ENCODE measurements at places on chromosomes 3 and 15. TPM values are rescaled to one million over a fixed set of nuclear protein-coding genes. Genes with fewer than 3 reads are reported as not detected.

- no peak for DNase-seq
Measured at GRCh38 chr3:129746629-129747028, 140.2 kb upstream of the PLXND1 start.

Gene TUSC7
- total RNA-seq = not detected

Gene PLS1
- total RNA-seq = 22.8 TPM

DNA sequence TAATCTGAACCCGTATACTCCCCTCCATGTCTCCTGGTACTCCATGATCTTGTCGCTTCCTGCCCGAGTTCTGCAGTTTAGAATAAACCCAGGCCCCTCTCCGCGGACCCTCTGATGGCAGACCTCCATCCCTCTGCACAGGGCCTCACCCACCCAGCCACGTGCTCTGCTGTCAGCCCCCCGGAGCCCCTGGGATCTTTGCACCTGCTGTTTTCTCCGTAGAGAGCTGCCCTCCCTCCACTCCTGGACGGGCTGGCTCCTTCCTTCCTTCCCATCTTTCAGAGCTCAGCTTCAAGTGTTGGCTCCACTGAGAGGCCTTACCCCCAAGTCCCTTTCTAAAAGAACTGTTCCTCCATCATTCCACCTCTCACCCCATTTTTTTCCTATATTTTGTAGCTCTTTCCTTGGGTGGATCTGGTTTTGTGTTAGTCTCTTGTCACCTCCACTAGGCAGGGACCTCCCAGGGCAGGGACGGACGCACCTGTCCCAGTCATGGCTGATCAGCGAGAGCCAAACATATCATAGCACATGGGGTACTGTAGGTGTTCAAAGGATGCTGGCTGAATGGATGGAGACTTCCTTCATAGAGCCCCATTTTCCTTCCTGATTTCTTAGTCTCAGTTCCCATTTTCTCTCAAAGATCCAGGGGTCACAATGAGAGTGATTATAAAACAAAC, 106.6 kb downstream of the VGLL4 start:
- no peak for DNase-seq

- DNase-seq = peak; percentile 85
Measured at GRCh38 chr3:33131331-33132018, 17.7 kb downstream of the CRTAP start.

Gene ITGB5
- 109 TPM for total RNA-seq

DNA sequence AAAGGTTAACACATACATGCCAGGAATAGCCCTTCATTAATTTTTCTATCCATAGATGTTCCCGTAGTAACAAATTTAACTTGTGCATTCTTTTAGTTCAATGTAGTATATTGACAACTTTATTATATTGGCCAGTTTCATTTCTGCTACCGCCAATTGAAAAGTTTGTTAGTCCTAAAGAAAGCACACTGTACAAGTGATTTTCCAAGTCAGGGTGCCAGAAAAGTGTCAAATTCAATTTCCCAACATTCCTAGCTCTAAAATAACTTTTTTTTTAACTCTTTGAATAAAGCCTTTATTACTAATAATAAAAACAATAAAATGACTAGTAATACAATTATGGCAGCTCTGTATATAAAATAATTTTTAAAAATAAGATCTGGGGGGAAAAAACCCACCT, 68.9 kb downstream of the IMPG2 start:
- no peak for DNase-seq

DNA sequence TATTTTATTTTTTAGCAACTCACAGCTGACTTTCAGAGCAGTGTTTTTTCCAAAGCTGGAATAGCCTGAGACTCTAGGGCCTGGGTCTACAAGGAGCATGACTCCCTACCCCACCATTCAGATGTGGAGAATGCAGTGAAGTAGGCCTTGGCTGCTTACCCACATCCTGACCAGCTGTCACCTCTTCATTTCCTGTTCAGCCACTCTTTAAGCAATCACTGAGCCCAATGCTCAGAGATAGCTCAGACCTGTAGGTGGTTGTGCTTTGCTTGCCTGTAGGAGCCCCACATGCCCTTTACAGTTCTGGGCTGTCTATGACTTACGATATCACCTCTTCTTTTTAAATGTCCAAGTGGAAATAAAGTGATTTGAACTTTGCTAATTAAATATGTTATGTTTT, 148.1 kb downstream of the NEK11 start:
- DNase-seq = no peak

- no peak for DNase-seq
Measured at GRCh38 chr3:179410331-179410730, 40.9 kb downstream of the GNB4 start.

GRCh38 chr3:38490281-38491030, 5.7 kb upstream of the EXOG start:
- no peak for DNase-seq

DNA sequence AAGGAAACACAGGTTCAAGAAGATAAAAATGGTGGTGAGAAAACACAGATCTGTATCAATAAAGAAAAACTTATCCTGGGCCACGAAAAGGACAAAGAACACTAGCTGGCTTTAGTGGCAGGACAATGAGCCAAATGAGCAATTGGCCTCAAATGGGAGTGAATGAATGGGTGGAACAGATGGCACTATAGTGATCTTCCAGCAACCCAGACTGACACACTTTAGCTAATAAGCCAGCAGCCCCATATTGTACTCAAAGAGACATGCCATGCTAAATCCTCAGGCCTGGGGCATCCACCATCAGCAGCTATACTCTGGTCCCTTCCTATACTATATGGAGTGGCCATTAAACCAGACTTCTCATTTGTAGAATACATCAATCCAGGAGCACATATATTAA, 60.0 kb upstream of the GADL1 start:
- no peak for DNase-seq

GRCh38 chr3:107660306-107660976, 137.7 kb downstream of the BBX start:
- peak; percentile 57 for DNase-seq

- peak; percentile 21 for DNase-seq
Measured at GRCh38 chr3:77190374-77190773, 150.5 kb downstream of the ROBO2 start.

DNA sequence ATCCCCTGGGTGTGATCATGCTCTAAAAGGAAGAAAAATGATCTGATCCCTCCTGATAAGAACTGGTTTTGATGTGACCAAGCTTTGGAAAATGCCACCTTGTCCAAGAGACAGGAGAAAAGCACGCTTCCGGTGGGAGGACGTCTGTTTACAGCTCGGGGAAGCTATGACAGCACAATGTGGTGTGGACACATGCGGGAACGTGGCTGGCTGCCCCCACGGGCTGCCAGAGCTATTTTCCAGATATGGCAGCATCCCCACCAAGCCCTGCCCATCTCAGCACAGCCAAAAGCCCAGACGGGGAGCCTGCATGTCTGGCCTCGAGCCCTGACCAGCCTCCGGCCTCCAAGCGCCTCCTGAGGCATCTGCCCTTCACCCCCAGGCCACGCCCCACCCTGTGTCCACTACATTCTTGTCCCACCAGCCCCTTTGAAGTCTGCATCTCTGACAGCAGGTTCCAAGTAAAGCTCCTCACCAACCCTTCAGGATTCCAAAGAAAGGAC, 63.2 kb upstream of the HRH1 start:
- DNase-seq = no peak

Gene TRIM71
- total RNA-seq = 14.5 TPM

Gene ADGRG7
- 34.1 TPM for total RNA-seq

- no peak for DNase-seq
Measured at GRCh38 chr3:100407977-100408532, 6.7 kb downstream of the LNP1 start.

DNA sequence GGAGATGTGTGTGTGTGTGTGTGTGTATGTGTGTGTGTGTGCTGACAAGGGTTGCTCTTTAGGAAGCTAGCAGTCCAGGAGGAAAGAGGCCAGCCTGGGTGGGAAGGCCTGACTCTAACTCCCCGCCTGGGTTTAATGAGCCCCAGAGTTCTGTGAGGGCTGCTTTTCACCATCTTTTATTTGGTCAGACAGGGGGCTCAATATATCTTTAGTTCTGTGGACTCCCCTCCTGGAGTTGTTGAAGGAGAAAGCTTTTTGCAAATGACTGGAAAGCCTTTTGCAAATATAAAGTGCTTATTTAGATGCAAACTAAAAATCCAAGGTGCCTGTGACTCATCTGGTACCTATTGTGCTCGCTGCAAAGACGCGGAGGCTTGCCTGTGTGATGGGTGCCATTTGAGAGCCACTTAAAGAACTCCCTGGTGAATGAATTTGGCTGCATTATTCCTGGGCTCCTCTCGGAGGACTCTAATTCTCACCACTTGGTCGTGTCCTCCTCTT, 24.5 kb downstream of the DRD3 start:
- no peak for DNase-seq

DNA sequence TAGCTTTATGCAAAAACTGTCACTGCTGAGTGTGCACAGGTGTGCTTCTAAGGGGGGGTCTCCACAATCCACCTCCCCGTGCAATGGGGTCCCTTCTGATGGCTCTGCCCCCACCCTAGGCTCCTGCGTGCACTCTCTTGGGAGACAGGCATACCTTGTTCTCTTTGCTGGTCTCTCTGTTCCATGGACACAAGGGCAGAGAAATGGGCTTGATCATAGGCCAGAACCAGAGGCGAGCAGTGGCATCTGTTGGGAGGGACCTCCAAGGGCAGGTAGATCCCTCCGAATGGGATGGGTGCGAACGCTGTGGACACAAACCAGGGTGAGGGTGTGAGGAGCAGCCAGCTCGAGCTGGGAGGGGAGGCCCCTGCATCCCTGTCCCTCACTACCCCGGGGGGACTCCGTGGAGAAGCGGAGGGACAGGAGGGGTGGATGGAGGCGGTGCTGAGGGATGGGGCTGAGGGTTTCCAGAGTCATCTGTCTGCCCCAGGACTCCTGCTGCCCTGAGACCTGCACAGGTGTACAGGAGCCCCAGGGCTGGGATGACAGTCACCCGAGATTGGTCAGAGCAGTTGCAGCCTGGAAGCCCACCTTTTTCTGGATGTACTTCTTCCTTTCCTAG, 175.0 kb downstream of the KLF13 start:
- no peak for DNase-seq

DNA sequence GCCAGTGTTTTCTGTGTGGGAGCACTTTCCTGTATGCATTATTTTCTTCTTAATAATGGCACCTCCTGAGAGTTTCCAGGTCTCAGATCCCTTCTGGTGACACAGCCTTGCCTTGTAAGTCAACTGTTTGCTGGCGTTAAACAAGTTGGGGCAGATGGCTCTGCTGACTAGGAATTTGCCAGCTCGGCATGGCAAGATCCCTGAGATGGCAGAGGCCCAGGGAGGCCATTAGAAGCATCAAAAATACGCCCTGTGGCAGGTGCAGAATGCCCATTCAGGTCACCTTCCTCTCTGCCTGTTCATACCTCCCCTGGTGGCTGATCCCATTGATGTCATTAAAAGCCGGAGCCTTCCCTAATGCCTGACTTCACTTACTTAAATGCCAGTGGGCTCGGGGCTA, 320.9 kb upstream of the CTDSPL start:
- no peak for DNase-seq

DNA sequence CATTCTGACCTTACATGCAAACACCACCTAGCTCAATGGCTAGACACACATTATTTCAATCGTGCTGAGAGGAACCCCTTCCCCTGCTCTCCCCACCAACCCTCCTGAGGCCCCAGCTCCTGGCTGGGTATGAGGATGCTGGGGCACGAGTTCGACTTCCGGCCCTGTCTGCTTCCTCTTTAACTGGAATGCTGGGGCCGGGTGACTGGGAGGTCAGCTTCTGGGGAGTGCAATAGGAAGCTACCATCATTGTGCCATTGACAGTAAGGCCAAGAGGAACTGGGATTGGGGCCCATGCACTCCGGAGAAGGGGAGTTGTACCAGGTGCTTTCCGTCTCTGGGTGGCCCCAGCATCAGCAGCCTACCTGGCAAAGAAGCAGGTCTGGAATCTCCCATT, 15.6 kb upstream of the TLE3 start:
- no peak for DNase-seq

DNA sequence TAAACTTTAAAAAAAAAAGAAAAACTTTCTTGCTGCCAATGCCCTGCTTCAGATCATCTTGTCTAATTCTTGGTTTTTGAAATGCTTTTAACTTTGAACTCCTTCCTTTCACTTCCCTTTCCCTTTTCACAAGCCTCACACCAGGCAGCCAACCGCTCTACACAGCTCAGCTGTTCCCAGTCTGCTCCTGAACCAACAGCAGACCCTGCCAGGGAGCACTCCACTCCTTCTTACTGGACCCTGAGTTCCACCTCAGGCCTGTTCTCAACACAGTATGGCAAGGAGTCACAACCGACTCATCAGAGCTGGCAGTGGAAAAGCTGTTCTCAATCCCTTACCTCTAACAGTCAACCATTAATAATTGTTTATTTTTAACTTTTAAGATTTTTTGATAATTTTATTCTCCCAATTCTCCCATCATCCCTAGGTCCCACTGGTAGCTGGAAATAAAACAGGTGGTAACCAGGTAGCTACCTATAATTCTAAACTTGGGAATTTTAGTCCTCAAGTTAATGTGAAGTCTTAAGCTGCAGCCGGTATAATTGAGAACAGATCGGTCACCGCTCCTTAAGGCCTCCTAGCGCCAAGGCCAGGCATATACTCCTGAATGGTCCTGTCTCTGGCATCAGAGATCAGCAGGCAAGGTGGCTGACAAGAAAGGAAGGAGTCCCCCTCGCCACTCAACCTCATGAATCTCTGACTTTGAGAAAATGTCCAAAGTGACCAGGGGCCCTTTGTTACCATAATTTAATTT, 43.9 kb downstream of the BOC start:
- no peak for DNase-seq

DNA sequence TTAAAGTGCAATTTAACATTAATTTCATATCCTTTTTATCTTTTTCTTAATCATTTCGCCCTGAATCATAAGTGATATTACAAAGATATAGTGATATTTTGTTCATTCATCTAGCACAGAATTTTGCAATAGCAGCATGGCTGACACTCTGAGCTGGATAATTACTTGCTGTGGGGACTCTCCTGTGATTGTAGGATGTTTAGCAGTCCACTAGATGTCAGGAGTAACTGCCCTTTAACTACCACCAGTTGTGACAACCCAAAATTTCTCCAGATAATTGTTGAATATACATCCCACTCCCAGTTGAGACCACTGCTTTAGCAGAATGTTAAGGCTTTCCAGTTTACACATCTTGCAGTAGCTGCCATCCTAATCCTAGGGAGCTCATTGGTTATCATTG, 196.8 kb upstream of the MBNL1 start:
- peak; percentile 33 for DNase-seq

DNA sequence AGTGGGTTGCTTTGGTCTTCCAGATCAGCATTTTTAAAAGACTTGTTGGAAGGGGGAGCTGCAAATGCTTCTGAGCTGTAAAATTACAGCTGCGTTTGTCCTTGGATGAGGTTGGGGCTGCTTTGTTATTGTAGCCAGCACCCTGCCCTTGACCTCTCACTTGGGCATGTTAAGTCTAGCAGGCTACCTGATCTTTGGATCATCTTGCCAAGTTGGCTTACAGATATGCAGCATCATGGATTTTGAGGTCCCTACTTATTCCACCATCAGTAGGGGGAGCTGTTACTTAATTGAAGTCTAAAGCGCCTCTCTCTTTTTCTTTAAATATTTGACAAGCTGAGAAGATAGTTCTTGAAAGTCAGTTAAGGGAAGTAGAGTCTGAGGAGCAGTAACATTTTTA, 793.0 kb downstream of the MCTP2 start:
- peak; percentile 54 for DNase-seq

Gene PLOD2
- 148 TPM for total RNA-seq

- no peak for DNase-seq
Measured at GRCh38 chr3:31322460-31322859, 210.3 kb upstream of the STT3B start.

- DNase-seq = no peak
Measured at GRCh38 chr3:139218046-139218445, 125.8 kb upstream of the MRPS22 start.

- DNase-seq = no peak
Measured at GRCh38 chr3:140397847-140398246, 280.0 kb upstream of the TRIM42 start.

Gene SMAD6
- 26.4 TPM for total RNA-seq

- DNase-seq = no peak
Measured at GRCh38 chr3:9787714-9788113, 4.6 kb downstream of the TADA3 start.
